ENCODE measurements at places on chromosomes 11 and 22.

GRCh38 chr11:110955776-110956175 lies 243.5 kb upstream of the ARHGAP20 start:
- DNase-seq, result no peak

GRCh38 chr11:95544095-95544856 lies 245.3 kb downstream of the FAM76B start:
- no peak for DNase-seq

DNA sequence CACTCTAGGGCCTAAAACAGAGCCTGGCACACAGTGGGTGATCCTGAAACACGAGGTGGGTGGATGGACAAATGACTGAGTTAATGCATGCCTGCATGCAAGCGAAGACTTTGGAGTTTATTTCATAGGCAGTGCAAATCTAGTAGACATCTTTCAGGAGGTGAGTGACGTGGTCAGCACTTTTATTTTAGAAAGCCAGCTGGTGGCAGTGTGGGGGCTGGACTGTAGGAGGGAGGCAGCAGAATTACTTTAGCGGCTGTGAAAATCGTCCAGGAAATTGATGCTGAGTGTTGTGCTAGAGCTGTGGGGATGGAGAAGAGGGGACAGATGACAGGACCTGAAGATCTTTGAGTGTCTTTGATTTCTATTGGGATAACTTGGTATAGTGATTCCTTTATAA lies 47.1 kb downstream of the BMAL1 start:
- no peak for DNase-seq

GRCh38 chr11:88535266-88535665 lies 197.7 kb upstream of the CTSC start:
- no peak for DNase-seq

- no peak for DNase-seq
These were observed 16.6 kb downstream of the SLC43A3 start for GRCh38 chr11:57410287-57410686.

DNA sequence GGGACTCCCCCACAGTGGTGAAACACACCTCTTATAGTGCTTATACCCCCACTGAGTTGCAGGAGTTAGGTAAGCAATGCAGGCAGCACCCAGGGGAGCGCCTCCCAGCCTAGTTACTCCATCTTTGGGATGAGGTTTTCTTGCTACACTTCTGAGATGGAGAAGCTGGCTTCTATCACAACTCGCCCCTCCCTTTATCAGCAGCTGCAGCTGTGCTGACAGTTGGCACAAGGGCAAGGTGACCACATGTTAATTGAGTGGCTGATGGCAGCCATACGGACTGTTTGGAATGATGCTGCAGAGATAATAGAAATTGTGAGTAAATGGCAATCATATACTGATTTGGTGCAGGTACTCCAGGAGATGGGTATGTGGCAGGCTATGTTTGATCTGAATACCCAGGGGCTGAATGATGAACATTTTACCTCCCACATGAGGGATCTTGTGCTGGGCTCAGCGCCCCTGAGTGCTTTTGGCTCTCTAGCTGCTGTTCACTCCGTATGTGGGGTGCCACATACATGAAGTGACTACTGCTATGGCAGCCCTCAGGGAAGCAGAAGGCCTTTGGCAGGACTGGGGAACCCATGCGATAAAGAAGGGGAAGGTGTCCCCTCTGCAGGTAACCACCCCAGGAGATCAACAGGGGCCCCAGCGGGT lies 29.2 kb upstream of the KCNA4 start:
- DNase-seq, result peak; percentile 26

- DNase-seq, result peak; percentile 4
These were observed 27.9 kb downstream of the NAV2 start for GRCh38 chr11:19740586-19740985.

DNA sequence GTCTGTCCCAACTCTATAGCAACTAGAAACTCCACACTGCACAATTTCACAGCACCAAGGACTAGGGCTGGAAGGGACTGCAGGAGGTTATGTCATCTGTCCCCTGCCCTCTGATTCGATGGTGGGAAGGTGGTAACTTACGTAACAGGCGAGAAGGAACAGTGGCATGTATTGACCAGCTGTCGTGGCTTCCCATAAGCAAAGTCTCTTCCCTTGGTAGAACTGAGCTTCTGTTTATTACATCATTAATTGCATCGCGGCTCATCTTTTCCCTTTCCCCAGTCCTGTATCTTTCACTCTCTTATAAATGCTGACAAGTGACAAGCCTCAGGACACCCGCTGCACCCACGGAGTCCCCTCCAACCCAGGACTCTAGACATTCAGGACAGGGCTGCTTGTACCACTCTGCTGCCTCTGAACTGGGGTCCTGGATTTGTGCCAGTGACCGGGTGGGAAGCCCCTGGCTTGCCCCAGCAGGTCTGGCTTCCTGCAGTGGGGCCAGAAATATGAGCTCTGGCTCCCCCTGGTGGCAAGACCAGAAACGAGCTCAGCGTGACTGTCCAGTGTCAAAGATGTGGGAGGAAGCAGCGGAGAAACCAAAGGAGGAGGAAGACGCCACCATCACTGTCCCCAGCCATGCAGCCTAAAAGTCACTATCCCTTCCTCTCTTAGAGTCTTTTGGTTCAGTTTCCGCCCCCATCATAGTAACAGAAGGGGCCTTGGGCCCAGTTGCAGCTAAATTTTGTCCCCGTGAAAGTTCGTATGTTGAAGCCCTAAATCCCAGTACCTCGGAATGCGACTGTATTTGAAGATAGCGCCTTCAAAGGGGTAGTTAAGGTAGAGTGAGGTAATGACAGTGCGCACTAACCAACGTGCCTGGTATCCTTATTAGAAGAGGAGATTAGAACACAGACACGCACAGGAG lies 84.5 kb downstream of the ISX start:
- DNase-seq, result peak; percentile 9

DNA sequence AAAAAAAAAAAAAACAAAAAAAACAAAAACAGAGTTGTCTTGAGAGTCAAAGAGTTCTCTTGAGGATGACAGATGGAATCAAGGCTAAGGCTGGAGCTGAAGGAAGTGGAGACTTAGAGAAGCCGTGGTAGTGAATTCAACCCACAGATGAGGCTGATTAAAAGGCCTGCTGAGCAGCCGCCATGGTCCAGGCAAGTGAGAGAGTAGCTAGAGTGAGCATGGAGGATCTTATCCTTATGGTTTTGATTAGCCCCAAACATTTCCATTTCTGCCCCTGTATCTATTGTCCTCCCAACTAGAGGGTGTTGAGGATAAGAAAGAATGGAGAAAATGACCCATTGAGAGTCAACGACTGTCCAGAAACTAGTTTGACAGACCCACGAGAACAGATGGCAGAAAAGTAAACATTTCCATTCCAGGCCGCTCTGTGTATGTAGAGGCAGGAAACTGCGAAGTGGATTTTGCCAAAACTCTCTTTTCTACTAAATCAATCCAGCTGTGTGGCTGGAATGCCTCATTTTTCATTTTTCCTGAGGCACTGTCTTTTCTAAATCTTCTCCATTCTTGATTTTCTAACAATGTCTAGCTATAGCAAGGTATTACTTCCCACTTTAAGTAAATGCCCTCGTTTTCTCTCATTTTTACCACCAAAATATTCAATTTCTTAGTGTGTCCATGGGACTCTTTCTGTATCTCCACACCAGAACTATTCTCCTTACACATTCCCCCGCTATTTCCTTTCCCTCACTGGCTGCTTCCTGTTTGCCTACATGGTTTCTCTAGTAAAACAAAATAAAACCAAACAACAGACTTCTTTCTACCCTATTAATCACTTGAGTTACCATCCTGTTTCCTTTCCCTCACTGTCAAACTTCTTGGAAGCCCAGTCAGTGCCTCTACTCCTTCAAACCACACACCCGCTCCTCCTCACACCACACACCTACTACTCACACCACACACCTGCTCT lies 5.4 kb upstream of the MMP8 start:
- DNase-seq, result no peak

DNA sequence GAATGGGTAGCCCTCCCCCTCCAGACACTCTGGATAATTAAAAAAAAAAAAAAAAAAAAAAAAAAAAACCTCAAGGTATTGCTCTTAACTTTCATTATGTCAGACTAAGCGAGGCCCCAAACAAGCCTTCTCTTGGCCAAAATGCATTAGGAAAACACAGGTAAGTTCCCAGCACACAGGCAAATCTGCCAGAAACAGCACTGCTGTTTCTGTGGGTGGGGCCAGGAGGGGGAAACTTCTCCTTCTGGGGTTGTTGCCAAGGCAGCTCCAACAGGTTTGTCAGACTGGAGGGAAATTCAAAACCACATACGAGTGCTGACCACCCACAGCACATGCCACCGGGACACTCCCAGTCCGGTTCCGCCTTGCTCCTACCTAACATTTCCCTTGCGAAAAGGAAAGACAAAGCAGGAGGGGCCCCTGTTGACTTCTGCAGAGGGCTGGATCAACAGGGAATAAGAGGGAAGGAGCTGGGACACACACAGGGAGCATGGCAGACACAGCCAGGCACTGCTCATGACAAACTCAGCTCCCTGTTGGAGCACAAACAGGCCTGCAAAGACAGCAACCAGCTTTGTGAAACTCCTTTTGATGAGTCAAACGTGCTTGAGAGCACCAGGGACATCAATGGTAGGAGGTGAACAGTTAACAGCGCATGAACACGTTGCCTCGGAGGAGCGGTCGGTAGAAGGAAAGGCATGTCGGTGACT lies 55.0 kb downstream of the MYH9 start:
- no peak for DNase-seq

DNA sequence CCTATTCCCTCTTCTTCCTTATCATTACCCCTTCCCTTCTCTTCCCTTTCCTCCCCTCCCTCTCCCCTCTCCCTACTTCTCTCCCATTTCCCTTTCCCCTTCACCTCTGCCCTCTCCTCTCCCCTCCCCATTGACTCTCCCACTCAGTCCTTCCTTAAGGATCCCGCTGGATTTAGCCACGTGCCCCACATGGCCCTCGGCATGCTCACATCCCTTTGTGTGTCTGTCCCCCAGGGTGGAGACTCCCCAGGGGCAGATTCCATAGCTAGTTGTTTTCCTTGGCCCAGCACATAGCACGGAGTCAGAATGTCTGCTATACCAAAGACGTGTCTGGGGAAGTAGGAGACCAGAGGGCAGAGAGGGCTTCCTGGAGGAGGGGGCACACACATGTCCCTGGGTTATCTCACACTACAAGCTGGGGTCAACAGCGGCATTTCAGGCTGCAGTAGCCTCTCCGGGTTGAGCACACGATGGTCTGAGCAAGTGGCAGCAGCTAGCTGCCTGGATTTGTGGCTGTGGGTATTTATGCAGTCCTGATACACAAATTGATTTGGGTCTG lies 487.0 kb downstream of the TBC1D22A start:
- DNase-seq, result no peak

DNA sequence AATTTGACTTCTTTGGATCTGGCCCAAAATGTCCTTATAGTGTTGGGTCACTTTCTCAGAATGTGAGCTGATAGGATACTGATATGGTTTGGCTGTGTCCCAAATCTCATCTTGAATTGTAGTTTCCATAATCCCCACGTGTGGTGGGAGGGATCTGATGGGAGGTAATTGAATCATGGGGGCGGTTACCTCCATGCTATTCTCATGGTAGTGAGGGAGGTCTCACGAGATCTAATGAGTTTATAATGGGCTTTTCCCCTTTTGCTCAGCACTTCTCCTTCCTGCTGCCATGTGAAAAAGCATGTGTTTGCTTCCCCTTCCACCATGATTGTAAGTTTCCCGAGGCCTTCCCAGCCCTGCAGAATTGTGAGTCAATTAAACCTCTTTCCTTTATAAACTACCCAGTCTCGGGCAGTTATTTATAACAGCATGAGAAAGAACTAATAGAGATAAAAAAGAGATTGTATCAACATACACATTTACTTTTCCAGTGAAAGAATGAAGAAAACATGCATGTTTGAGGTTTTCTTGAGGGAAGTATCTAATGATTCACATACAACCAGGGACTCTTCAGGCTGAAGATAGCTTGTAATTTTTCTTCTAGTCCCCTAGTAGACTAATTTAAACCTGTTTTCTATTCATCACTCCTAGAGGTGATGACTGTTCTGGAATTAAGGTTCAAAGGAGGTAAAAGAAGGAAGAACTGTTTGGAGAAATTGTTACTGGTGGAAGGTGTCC lies 17.3 kb upstream of the CSTF3 start:
- DNase-seq, result no peak

GRCh38 chr11:91023731-91024130 lies 800.9 kb upstream of the CHORDC1 start:
- peak; percentile 62 for DNase-seq

DNA sequence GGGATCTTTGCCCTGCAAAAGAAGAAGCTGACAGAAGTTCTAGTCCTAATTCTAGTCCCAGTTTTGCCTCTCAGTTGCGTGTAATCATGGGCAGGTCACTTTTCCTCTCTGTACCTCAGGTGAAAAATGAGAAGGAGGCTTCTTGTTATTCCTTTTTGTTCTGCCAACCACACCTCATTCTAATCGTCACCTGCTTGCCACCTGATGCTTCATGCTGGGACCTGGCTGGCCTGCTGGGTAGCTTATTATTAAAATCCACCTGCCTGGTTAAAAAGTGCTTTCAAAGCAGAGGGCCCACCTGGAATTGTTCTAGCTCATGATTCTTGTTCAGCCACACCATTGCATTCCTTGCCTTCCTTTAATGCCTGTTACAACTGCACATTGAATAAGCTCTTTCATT lies 8.4 kb upstream of the ALG8 start:
- no peak for DNase-seq

DNA sequence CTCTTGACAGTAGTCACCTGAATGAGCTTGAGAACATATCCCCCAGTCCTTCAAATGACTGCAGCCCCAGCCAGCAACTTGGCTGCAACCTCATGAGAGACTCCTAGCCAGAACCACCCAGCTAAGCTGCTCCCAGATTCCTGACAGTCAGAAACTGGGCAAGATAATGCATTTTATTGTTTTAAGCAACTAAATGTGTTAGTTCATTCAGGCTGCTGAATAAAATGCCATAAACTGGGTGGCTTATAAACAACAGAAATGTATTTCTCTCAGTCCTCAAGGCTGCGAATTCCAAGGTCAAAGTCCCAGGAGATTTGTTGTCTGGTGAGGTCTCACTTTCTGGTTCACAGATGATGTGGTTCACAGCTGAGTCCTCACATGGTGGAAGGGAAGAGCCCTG lies 5.8 kb upstream of the PAMR1 start:
- DNase-seq, result no peak

- DNase-seq, result peak; percentile 33
These were observed 68.3 kb upstream of the TSPAN18 start for GRCh38 chr11:44658506-44658850.

GRCh38 chr11:82837650-82838049 lies 62.6 kb downstream of the PRCP start:
- DNase-seq, result peak; percentile 10

DNA sequence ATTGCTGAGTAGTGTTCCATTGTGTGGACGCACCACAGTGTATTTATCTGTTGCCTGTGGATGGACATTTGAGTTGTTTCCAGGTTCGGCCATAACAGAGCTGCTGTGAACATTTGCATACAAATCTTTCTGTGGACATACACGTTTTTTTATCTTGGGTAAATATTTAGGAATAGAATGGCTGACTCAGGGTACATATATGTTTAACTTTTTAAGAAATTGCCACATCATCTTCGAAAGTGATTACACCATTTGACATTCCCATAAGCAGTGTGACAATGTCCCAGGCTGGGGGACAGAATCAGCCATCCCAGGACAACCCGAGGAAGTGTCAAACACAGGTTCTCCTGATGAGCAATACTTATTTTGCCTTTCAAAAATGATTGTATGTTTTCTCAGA lies 87.9 kb downstream of the OSBP2 start:
- DNase-seq, result no peak

GRCh38 chr11:20089796-20090653 lies 70.2 kb downstream of the DBX1 start:
- no peak for DNase-seq
